Vagina (tissue), 2 donors: ENCODE measurements at places on chromosomes 1 and 21.

DNA sequence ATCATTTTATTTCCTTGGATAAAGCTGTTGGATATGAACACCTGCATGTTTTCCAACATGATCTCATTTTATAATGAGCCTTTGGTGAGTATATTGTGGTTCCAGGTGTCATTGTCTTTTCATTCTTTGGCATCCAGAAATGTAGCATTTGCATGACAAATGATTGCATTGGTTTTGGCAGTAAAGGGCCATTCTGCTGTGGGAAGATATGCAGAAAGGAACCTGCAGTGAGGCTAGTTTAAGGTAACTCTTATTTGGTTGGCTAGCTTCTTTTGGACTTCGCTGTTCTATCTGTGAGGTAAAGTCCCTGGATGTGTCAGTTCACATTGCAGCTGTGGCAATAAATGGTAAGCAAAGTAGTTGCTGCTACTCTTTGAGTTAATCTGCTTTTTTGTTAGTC lies 343.0 kb downstream of the AMY1C start:
- no peak for DNase-seq

- DNase-seq, result peak; percentile 89
Measured at GRCh38 chr21:46092811-46093667, 4.9 kb upstream of the COL6A2 start.

GRCh38 chr1:243394066-243394465 lies 138.2 kb downstream of the SDCCAG8 start:
- no peak for DNase-seq

DNA sequence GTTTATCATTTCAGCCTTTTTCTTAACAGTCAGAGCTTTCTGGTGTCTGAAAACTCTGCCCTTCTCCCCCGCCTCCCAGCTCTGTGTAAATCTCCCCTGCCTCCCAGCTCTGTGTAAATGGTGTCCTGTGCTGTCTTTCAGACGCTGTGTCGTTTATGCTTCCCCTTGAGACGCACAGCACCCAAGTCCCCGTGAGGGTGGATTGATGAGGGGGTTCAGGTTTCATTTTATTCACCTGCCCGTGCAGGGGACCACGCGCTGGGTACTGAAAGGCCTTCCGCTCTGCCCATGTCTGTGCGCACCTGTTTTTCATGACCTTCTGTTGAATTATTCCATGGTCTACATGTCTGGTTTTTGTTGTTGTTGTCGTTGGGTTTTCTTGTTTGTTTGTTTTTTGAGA lies 108.2 kb upstream of the COL6A1 start:
- DNase-seq, result no peak

DNA sequence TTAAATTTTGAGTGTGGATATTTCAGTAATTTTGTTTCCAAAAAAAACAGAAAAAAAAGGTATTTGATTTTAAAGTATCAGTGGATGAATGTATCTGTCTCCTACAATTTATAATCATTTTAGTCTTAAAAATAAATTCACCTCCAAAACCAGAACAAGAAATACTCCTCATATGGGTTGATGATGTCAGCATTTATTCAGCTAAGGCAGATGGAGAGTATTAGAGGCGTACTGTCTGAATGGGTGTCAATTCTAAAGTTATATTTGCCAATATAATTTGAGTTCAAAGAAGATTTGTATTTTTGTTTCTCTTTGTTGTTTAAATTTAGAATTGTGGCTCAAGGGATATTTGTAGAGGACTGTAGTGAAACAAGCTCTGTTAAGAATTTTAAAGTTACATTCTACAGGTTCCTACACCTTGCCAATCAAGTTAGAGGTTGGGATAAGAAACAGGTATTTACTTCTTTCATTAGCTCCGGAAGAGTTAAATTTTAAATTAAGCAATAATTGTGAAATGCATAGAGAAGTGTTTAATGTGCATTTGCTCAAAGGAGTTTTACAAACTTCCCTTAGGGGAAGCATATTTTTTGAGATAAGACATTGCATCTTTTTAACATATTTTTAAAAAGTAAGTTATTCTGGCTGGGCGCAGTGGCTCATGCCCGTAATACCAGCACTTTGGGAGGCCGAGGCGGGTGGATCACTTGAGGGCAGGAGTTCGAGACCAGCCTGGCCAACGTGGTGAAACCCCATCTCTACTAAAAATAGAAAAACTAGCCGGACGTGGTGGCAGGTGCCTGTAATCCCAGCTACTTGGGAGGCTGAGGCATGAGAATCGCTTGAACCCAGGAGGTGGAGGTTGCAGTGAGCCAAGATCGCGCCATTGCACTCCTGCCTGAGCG lies 1.2 kb downstream of the PLA2G4A start:
- no peak for DNase-seq

DNA sequence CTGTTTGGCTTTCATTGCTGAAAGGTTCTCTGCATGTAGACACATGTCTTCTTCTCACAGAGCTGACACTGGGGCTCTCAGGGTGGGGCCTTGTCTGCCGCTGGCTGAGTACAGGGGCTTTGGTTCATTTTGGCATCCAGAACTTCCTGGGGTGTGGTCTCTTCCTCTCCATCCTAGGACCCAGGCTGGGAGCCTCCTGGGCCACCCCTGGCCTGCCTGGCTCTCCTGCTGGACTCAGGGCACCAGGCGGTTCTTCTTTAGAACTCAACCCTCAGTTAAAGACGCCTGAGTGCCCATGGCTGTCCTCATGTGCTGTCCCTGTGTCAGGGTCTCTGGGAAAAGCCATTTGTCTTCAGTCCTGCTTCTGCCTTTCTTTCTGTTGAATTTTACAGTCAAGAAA lies 5.5 kb upstream of the KRTAP10-5 start:
- DNase-seq, result peak; percentile 72

DNA sequence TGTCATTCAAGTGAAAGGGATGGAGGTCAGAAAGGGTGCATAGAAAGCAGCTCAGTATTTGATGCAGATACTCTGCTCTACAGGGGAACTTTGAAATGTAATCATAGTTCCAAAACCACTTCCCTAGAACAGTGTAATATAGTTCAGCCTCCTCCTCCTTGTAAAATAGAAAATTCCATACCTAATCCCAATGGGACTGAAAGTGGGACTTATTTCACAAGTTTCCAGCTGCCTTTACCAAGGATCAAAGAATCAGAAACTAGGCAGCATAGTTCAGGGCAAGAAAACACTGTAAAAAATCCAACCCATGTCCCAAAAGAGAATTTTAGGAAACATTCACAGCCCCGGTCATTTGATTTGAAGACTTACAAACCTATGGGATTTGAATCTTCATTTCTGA lies 8.1 kb upstream of the TMCO2 start:
- no peak for DNase-seq

DNA sequence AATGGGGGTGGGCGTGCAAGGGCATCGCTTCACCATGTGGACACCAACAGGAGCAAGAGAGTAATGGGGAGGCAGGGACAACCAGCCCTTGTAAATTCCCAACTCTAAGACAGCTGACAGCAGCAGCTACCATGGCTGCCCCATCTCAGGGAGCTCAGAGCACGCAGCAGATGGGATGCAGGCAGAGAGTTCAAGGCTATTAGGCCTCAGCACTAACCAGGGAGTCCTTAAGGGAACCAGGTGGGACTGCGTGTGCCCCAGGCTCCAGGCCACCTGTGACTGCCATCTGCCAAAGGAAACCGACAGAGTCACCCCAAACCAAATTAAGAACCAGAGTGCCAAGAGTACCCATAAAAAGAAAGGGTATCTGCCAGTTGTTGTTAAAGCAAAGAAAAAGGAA lies 33.7 kb upstream of the PRDM2 start:
- no peak for DNase-seq

GRCh38 chr1:36829961-36830360 lies 204.4 kb downstream of the GRIK3 start:
- no peak for DNase-seq

GRCh38 chr1:167197692-167198091 lies 23.0 kb upstream of the POU2F1 start:
- DNase-seq, result no peak

DNA sequence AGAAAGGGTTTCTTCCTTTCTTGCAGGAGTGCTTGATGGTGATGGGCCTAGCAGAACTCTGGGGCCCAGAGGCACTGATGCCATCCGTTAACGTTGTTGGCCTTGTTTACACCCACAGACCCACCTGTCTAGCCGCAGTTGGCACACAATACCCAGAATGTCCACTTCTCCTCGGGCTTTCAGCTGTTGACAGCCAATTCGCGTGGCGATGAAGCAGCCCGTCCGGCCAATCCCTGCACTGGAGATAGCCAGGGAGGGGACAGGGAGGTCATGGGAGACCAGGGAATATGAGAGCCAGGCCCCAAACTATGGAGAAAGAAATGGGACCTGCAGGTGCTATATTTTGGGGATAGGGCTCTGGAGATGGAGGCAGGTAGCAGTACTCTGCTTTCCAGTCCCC lies 5.7 kb upstream of the ARL8A start:
- no peak for DNase-seq

GRCh38 chr1:233304489-233305102 lies 9.1 kb upstream of the PCNX2 start:
- DNase-seq, result no peak

DNA sequence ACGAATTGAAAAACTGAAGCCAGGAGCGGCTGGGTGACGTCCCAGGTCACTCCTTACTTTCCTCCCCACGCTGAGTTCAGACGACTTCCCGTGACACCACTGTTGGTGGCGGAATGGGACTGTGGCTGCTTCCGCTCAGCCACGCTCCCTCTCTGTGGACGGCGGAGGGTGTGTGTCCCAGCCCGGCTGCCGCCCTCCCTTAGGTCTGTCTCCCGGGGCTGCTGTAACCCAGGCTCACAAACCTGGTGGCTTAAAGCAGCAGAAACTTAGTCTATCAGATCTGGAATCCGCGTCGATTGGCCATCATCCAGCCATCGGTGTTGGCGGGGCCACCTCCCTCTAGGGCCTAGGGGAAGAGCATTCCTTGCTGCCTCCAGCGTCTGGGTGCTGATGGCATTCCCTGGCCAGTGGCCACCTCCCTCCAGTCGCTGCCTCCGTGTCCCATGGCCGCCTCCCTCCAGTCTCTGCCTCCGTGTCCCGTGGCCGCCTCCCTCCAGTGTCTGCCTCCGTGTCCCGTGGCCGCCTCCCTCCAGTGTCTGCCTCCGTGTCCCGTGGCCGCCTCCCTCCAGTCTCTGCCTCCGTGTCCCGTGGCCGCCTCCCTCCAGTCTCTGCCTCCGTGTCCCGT lies 17.5 kb downstream of the TRPM2 start:
- no peak for DNase-seq

DNA sequence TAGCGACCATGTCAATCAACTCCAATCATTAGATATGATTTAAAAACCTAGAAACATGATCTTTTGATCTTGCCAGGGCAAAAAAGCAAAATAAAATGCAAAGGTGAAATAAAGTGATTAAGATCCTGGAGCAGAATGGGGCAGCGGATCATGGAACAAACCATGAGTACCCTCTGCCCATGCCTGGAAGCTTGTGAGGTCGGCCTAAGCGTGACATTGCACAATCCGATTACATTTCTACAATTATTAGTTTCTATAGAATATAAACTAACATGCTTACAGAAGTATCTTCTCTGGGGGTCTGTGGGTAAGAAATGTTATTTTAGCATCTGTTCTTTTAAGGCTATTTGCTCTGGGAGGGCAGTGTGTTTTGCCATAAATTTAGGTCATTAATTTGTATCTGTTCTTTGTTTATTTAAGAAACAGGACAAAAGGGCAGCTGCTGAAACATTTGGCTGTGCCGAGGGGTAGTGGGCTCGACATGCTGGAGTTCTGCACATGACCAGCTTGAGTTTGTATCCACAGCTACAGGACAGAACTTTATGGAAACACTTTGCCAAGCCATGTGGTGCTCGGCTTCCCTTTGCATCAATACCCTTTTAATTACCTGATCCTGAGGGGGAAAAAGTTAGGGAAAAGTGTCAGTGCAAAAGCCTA lies 55.9 kb downstream of the ZBTB18 start:
- DNase-seq, result no peak

DNA sequence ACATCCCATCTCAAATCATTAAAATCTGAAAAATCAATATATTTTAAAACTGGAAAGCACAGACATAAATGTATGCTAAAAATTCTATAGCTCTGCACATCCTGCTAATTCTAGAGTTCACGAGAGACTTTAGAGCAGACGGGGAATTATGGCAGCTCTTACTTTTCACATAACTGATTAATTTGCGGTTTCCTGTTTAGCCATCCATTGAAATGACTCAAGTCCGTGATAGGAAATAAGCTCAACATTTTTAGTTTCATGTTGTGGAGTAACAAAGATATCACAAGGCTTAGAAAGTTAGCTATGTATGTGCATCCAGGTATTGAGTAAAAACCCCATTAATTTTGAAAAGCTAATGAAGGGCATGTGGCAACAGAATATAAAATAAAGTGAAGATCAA lies 123.2 kb downstream of the SMYD2 start:
- no peak for DNase-seq
